ENCODE measurements at places on chromosomes 7 and 10.

DNA sequence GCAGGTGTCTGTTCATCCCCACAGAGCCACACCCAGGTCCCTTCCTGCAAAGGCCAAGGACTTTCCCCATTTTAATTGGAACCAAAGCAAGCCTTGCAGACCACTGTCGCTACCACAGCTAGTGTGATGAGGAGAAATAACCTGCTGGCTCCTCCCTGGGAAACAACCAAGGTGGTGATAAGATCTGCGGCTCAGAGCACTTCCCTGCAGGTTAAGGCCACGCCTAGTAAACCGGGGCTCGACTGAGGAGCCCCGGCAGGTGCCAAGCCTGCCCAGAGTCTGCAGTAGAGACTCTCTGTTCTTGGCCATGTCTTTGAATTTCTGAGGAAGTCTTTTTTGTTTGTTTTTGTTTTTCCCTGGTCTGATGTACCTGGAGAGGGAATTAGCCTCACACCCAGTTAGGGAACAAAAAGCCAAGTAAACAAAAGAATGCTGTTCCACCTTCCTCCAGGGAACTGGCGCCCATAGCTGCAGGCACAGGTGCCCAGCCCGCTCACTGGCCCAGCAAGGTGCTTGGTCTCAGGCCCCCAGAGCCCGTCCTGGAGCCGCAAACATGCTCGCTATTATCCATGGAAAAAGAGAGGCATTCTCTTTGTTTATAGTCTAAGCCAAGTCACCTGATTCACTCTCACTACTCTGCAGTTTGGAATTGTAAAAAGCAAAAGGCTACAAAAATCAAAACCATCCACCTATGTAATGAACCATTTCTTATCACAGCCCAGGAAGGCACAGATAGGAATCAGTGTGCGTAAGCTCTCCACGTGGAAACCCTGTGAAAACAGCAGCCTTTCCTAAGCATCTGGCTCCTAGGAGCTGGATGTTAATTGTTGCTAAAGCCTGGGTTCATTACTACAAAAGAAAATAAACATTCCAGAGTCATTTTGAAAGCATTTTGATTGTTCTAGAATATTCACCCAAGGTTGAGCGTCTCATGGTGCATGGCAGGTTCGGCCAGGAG, 2.7 kb downstream of the GPR146 start:
- no peak for DNase-seq

DNA sequence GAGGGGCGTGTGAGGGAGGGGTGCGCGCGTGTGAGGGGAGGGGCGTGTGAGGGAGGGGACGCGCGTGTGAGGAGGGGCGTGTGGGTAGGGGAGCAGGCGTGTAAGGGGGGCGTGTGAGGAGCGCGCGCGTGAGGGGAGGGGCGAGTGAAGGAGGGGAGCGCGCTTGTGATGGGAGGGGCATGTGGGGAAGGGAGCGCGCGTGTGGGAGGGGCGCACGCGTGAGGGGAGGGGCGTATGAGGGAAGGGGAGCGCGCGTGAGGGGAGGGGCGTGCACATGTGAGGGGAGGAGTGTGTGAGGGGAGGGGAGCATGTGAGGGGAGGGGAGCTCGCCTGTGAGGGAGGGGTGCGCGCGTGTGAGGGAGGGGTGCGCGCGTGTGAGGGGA, 19.1 kb downstream of the MXI1 start:
- DNase-seq: peak; percentile 75

GRCh38 chr7:148374396-148375259, 215.9 kb upstream of the C7orf33 start:
- DNase-seq: no peak

DNA sequence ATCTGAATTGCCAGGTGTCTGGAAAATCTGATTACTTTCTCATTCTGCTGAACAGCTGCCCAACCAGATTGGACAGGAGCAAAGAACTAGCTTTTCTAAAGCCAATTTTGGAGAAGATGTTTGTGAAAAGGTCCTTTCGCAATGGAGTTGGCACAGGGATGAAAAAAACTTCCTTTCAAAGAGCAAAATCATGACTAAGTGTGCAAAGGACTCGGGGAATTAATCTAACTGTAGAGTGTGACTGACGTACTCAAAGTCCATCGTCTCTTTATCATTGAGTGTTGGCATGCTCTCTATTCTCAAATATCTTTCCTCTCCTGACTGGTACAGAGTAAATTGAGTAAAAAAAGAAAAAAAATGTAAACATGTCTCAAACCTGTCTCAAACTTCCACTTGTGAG, 3.3 kb downstream of the NPS start:
- no peak for DNase-seq

Measured in stimulated activated CD4-positive, alpha-beta T cell treated with anti-CD3 and anti-CD28 coated beads, TNF-alpha, amount 100 ng/mL, for 1 hour (primary cell).